ENCODE measurements at places on chromosomes 7 and 10.

GRCh38 chr10:23174074-23174976 lies 17.8 kb upstream of the PTF1A start:
- no peak for DNase-seq

GRCh38 chr7:27172315-27172774 lies 1.8 kb downstream of the HOXA10 start:
- DNase-seq, result no peak

GRCh38 chr10:121284936-121285335 lies 313.3 kb downstream of the FGFR2 start:
- no peak for DNase-seq

GRCh38 chr10:80137920-80138319 lies 5.4 kb downstream of the PLAC9 start:
- no peak for DNase-seq

GRCh38 chr10:11048707-11049278 lies 31.1 kb downstream of the CELF2 start:
- no peak for DNase-seq

Measured in stimulated activated CD8-positive, alpha-beta memory T cell treated with anti-CD3 and anti-CD28 coated beads, Interleukin-4, amount 100 ng/mL, for 4 hours (primary cell).